Caki2 (cell line): ENCODE measurements at places on chromosomes 7 and 10.

DNA sequence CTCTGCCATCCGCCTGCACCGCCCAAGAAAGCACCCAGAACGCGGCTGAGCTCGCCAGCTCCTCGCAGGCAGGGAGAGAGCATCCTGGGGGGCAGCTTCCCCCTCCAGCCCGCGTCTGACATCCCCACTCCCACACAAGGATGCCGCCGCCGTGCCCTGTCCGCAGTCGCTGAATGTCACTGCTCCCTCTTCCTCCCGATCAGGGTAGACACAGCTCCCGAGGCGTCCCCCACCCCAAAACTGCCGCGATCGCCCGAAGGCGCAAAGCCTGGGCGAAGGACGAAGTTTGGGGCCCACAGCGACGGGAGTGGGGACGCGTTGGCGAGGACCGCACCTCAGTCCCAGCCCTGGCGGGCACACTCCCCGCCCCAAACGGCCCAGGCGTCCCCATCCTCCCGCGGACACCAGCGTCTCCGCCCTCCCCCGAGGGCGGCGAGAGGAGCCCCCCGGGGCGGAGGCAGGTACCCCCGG lies 1.5 kb upstream of the KAT6B start:
- peak; percentile 39 for DNase-seq

DNA sequence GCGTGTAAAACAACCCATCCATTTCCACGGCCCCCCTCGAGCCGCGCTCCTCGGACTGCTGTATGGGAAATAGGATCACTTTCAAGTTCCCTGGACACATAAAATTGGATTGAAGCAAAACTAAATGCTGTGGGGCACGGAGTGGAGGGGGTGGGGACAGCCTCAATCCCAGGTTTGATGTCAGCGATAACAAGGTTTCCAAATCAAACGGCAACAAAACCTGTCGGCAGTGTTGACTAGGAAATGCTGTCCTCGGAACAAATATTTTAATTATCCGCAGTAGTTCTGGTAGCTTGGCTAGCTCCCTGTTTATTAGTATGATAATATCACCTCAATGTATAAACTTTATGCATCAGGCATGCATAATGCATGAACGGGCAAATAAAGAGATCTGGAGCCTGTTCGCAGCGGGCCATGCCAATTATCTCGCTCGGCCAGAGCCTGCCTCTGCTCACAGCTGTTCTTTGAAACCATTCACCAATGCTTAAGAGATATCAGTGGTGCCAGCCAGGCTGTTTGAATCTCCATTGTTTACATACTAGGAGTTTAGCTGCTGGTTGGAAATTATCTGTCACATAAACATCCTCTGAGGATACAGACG lies 161.1 kb downstream of the PAXIP1 start:
- no peak for DNase-seq

- peak; percentile 37 for DNase-seq
These were observed 108.6 kb upstream of the KCNMA1 start for GRCh38 chr10:77746047-77746707.

DNA sequence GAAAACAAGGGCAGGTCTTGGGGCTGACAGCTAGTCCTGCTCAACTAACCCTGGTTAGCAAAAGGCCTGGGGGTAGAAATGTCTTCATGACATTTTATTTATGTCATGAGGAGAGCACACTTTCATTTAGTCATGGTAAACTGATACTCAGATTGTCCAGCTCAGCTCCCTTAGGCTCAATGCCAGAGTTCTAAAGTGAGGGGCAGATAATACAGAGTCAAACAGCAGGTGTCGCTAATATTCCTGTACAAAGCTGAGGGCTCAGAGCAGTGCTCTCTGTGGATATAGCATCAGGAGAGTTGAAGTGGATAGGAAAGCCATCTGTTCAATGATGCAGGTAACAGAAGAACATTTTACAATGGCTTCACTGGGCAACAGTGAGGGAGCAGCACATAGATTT lies 26.8 kb upstream of the CALCR start:
- DNase-seq = no peak

DNA sequence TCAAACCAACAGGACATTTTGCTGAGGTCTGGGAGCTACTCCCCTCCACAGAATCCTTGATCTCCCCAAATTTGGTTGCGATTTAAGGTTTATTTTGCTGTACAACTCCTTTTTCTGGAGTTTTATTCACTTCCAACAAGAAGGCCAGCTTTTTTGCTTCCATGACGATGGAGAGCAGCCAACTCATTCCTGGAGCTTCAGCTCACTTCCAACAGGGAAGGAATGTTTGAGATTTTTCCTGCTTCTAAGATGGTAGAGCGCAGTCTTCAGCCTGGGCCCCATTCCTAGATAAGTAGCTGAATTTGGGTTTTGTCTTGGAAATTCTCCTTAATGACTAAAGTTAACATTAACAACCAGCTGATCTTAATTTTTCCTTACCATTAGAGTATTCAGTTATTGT lies 30.9 kb upstream of the CREB3L2 start:
- no peak for DNase-seq

GRCh38 chr7:72072901-72073300 lies 339.2 kb downstream of the CALN1 start:
- no peak for DNase-seq

DNA sequence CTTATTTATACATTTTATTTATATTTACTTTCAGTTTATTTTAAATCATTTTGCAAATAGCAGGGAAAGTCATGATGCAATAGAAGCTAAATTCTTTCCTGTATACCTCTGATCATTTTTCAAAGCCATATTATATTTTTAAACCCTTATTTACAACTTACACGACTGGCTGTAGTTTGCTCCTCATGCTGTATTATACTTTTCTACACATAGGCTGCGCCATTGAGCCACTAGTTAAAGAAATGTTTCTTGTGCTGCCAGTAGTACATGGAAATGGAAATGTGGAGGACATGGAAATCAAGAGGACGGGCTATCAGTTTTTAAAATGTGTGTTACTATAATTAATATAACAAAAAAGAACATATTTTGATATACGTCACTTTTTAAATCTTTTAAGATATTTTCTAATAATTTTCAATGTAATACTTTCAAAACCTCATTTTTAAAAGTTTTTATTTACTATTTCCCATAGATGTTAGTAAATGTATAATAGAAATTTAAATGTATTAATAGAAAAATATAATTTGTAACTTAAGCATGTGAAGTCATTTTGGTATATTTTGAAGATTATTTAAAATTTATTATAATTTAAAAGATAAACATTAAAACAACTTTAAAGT lies 118.5 kb downstream of the VTI1A start:
- peak; percentile 56 for DNase-seq

GRCh38 chr10:3396116-3396515 lies 223.5 kb upstream of the PITRM1 start:
- no peak for DNase-seq

GRCh38 chr7:48263311-48263650 lies 92.0 kb downstream of the ABCA13 start:
- DNase-seq = no peak

DNA sequence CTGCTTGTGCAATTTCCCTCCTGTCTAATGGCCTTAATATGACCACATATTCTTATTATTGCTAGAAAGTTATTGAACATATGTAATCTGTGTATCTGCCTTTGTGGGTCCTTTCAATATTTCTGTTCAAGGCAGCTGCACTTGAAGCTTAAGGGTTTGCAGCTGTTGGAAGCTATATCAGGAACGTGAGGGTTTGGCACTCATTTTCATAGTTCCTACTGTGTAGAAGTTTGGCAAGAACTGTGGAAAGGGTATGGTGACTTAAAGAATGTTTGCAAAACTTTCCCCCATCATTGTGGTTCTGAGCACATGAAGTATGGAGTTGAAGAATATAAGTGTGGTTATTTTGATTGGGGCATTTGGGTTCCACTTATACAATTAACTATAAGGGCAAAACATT lies 144.7 kb upstream of the SEMA3A start:
- DNase-seq = no peak

DNA sequence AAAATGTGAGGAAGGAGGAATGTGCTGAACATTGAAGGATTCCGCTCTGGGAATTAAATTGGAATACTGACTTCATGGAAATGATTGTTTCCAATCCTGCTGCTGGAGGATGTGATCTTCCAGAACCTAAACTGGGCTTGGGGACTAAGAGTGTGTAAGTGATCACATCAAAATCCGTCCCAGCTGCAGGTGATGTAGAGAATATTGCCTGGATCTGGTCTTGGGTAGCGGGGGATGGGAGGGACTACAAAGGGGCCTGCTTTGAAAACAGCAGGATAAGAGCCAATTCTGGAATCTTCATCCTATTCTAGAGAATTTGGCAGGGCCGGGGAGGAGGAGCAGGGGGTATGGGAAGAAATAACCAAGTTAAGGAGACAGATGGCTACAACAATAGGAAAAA lies 552.2 kb upstream of the FZD8 start:
- no peak for DNase-seq

- DNase-seq = no peak
These were observed 262.5 kb downstream of the TCERG1L start for GRCh38 chr10:131049016-131049415.

GRCh38 chr10:14032406-14032998 lies 298.2 kb downstream of the FRMD4A start:
- no peak for DNase-seq

GRCh38 chr7:786472-787255 lies 45.6 kb upstream of the SUN1 start:
- DNase-seq = peak; percentile 38

- peak; percentile 78 for DNase-seq
These were observed 380.3 kb upstream of the SEMA3C start for GRCh38 chr7:81298951-81299666.
